Hepatocyte (in vitro differentiated cells): ENCODE measurements at places on chromosomes 1 and 21. TPM values are rescaled to one million over a fixed set of nuclear protein-coding genes. Genes with fewer than 3 reads are reported as not detected.

DNA sequence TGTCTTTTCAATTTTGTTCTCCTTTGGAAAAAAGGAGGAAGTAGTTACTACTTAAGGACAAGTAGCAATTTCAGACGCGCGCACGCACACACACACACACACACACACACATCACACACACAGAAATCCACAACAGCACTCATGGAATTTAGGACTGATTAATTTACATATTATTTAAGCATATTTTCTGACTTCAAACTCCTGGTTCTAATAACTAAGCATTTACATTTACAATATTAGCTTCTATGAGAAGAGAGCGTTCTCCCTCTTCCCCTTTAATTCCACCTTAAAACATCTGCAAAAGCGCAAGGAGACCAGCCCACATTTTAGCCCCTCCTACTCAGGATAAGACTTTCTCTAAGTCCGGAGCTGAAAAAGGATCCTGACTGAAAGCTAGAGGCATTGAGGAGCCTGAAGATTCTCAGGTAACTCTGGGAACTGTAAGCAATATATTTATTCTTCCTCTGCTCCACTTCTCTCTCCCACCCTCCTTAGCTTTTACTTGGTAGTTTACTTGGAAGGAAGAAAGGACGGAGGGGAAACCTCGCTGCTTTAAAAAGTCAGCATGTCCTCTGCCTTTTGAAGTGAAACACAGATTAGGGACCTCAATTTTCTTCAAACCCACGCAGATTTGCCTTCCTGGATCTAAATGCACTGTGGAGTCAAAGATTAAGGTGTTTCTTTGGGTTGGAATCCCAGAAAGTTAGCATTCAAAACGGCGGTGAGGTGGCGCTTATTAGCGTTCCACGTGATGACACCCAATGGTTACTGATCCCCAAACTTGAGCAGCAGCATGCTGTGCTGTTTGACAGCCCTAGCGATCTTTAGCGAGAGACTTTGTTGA lies at the start of gene PLA2G4A:
Gene PLA2G4A (plus strand): TSS at position 339 of the 844 bp plus-strand sequence. CDS start 25,406 bp downstream, outside the sequence.
- peak within 1 kb of the TSS; percentile 37 for H3K4me3 ChIP-seq
- H3K27me3 ChIP-seq = no peaks in the 10 kb centered on the region
- H3K36me3 ChIP-seq = no peaks in the 10 kb centered on the region

Gene SYT11
- total RNA-seq = 1.3 and 2.0 TPM in 2 replicates

GRCh38 chr1:34625521-34626015 lies 129.3 kb upstream of the GJB5 start:
- no peaks in the 10 kb centered on the region for H3K4me1 ChIP-seq
- DNase-seq = no peak
- no peaks in the 10 kb centered on the region for H3K27me3 ChIP-seq
- H3K4me3 ChIP-seq = no peak overlapping the region

Gene TSACC
- not detected in 2 replicates for total RNA-seq

GRCh38 chr1:24203404-24203803 lies 16.3 kb upstream of the IFNLR1 start:
- H3K4me3 ChIP-seq = no peak overlapping the region
- DNase-seq = no peak
- no peak overlapping the region for H3K27ac ChIP-seq
- H3K4me1 ChIP-seq = no peaks in the 10 kb centered on the region
- no peaks in the 10 kb centered on the region for H3K36me3 ChIP-seq
- no peaks in the 10 kb centered on the region for H3K27me3 ChIP-seq

- H3K27me3 ChIP-seq = no peaks in the 10 kb centered on the region
- no peaks in the 10 kb centered on the region for H3K36me3 ChIP-seq
- no peak for DNase-seq
- H3K4me1 ChIP-seq = no peaks in the 10 kb centered on the region
- no peak overlapping the region for H3K4me3 ChIP-seq
These were observed 116.1 kb upstream of the RUNX3 start for GRCh38 chr1:25046194-25046532.

- H3K36me3 ChIP-seq = no peaks in the 10 kb centered on the region
- no peak overlapping the region for H3K27ac ChIP-seq
- H3K4me3 ChIP-seq = no peak overlapping the region
These were observed 17.3 kb downstream of the GBP1 start for GRCh38 chr1:89047734-89048133.

GRCh38 chr1:55275151-55275748 lies 60.1 kb upstream of the USP24 start:
- no peaks in the 10 kb centered on the region for H3K4me1 ChIP-seq
- no peak for DNase-seq
- no peaks in the 10 kb centered on the region for H3K36me3 ChIP-seq
- no peak overlapping the region for H3K4me3 ChIP-seq
- no peaks in the 10 kb centered on the region for H3K27me3 ChIP-seq

DNA sequence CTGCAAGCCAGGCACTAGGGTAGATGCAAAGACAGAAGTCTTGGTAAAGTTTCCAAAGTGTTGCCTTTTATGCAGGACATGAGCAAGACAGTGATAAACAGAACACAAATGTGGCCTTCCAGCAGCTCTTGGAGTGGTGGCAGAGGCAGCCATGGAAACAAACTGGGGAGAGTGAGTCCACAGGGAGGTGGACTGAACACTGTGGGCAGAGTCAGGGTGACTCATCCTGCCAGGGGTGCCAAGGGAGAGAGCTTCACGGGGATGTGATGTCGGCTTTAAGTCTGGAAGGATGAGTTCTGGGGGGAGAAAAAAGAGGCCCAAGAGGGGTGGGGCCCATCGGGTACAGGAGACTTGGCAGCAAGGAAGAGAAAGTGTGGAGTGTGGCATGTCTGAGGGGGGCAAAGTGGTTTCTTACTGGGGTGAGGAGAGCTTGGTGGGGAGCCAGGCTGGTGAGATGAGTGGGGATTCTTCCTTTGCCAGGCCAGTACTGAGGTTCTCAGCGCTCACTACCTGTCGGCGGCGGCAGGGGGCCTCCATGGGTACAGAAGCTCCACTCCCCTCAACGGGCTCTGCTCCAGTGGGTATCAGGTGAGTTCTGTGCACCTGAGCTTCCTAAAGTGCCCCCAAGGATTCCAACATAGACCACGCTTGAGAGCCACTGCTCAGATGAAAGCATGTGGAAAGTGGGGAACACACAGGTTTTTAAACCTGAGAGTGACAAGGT lies 41.8 kb downstream of the KIAA0040 start:
- H3K36me3 ChIP-seq = no peaks in the 10 kb centered on the region
- H3K4me3 ChIP-seq = no peak overlapping the region
- peaks cover 24% of the 10 kb centered on the region for H3K27me3 ChIP-seq

GRCh38 chr21:38561205-38561604 lies 62.9 kb upstream of the ERG start:
- no peak for DNase-seq
- no peak overlapping the region for H3K27ac ChIP-seq
- H3K4me3 ChIP-seq = no peak overlapping the region
- H3K36me3 ChIP-seq = no peaks in the 10 kb centered on the region

GRCh38 chr1:50973255-50973654 lies 3.2 kb downstream of the CDKN2C start:
- peaks cover 80% of the 10 kb centered on the region for H3K27me3 ChIP-seq
- no peaks in the 10 kb centered on the region for H3K36me3 ChIP-seq
- DNase-seq = no peak

DNA sequence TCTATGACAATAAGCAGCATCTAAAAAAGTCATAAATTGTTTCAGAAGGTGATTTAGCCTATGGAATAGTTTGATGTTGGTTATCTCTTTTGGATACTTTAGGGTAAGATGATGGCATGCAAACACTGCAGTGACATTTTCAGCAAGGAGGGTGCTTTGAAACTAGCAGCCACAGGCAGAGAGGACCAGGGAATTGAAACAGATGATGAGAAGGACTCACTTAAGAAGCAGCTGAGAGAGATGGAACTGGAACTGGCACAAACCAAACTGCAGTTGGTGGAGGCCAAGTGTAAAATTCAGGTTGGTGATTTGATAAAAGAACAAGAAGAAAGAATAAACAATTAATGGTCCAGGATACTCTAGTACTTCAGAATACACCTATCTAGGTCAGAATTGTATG lies 11.2 kb upstream of the CACYBP start:
- H3K27ac ChIP-seq = no peak overlapping the region
- H3K27me3 ChIP-seq = no peaks in the 10 kb centered on the region
- H3K4me1 ChIP-seq = no peaks in the 10 kb centered on the region
- no peaks in the 10 kb centered on the region for H3K36me3 ChIP-seq
- no peak for DNase-seq

Gene FCRL2
- total RNA-seq = 0.13 TPM in 1 of 2 replicates, not detected in the other

DNA sequence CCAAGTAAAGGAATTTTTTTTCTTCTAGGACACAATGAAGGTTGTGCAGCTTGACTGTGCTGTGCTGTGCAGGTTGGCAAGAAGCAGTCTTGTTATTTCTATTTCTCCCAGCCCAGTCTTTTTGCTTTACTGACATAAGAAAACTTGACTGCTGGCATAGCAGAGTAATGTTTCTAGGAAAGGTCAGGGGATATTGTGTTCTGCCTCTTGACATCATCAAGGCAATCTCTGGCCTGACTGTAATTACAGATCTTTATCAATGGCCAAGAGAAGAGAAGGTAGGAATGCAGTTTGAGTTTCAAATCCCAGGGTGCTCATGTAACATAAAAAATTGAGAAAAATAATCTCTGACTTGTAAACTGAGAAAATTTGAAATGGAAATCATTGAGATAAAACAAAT lies 226.3 kb upstream of the ADGRL4 start:
- no peak overlapping the region for H3K27ac ChIP-seq
- H3K27me3 ChIP-seq = no peaks in the 10 kb centered on the region
- no peaks in the 10 kb centered on the region for H3K36me3 ChIP-seq

Gene CHI3L1
- 8.4 and 12.8 TPM in 2 replicates for total RNA-seq

DNA sequence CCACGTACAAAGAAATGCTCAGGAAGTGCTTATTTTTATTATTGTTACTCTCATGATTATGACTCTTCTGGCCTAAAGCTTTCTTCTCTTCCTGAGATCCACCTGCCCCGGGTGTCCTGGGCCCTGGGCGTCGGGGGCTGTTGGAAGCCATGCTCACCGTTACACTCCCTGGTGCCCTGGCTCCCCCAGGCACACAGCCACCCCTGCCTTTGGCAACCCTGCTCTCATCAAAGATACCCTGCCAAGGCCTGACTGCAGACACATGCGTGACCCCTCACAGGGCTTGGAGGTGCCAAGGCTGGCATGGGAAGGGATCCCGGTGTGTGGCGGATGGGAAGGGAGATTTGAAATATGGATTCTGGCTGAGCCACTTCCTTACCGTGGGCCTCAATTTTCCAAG lies 3.3 kb upstream of the KISS1 start:
- peaks cover 12% of the 10 kb centered on the region for H3K4me1 ChIP-seq
- no peak for DNase-seq
- H3K27ac ChIP-seq = peak overlapping the region; percentile 84
- H3K27me3 ChIP-seq = no peaks in the 10 kb centered on the region
- H3K36me3 ChIP-seq = no peaks in the 10 kb centered on the region
- no peak overlapping the region for H3K4me3 ChIP-seq
